ENCODE measurements at places on chromosomes 16 and 17.

DNA sequence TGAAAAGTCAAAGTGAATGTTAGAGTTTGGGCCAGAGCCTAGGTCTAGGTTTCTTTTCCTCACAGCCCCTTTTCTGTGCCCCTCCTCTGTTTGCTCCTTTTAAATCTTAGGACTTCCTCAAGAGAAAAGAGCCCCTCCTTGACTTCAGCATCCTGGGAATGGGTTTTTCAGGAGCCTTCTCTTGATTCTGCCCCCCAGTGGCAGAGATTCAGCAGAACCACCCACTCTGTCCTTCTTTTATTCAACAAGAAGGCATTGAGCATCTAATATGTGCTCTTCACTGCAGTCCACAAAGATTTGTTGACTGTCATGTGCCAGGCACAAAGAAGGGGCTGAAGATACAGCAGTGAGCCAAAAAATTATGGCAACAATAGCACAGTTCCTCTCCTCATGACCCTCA, 270.8 kb upstream of the CDH5 start:
- DNase-seq = no peak

DNA sequence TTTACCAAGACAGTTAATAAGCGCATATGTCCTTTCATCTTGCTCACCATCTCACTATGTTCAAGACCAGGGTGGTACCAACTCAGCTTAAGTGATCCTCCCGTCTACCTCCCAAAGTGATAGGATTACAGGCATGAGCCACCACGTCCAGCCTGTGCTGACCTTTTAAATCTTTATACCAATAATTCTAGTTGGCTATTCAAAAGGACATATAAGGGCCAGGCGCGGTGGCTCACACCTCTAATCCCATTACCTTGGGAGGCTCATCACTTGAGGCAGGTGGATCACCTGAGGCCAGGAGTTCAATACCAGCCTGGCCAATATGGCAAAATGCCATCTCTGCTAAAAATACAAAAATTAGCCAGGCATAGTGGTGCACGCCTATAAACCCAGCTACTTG, 2.4 kb downstream of the CEP95 start:
- DNase-seq = no peak

GRCh38 chr17:30396612-30397011, 17.9 kb downstream of the CPD start:
- no peak for DNase-seq

DNA sequence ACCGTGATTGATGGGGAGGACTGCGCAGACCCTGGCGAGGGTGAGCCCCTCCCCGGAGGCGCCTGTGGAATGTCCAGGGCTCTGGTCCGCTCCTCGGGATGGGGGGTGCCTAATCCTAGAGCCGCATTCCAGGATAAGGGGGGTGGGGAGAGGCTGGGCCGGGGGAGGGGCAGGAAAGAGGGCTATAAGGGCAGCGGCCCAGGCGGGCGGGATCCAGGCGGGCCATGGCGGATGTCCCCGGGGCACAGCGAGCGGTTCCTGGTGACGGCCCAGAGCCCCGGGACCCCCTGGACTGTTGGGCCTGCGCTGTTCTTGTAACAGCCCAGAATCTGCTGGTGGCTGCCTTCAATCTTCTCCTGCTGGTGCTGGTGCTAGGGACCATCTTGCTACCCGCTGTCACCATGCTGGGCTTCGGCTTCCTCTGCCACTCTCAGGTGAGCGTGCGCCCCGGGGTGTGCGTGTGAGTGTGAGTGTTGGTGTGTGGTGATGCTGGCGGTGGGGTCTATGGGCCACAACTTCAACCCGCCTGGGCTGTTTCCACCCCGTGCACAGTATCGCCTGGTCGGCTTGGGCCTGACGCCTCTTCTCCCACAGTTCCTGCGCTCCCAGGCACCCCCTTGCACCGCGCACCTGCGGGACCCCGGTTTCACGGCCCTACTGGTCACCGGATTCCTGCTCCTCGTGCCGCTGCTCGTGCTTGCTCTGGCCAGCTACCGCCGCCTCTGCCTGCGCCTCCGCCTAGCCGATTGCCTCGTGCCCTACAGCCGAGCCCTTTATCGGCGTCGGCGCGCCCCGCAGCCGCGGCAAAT, at the start of gene TMEM88:
Gene TMEM88 (plus strand): TSS at position 216 of the 809 bp plus-strand sequence. CDS start 9 bp downstream, at position 225.
- DNase-seq = no peak

GRCh38 chr17:36930583-36930900, 6.7 kb upstream of the LHX1 start:
- no peak for DNase-seq

GRCh38 chr17:28711723-28712031, at the start of gene PROCA1:
Gene PROCA1, minus strand, starts transcription at chr17:28711888. Its CDS starts 228 bp downstream, at chr17:28711660.
- DNase-seq = no peak

- DNase-seq = no peak
Observed at GRCh38 chr17:66353937-66354401, 51.6 kb downstream of the PRKCA start.

DNA sequence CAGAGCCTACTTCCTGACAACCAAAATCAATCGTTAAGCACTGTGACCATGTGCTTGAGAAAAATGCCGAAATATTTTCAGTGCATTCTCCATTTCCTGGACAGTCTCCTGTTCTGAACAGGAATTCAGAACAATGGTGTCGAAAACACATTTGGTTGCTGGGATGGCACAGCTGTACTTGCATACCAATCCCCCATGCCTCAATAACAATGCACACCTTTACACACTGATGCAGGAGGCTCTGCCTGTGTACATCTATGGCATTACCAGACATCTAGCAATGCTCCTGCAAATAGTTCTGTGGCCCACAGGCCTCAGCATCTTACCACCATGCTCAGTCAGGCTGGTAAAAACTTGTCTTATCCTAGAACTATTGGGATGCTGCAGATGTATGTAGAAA, 6.2 kb downstream of the CHTF8 start:
- DNase-seq = no peak

- DNase-seq = no peak
Observed at GRCh38 chr16:86928523-86929011, 350.2 kb downstream of the FOXL1 start.

- no peak for DNase-seq
Observed at GRCh38 chr16:15822957-15823356, 33.9 kb downstream of the MYH11 start.

- no peak for DNase-seq
Observed at GRCh38 chr17:21020622-21021021, 22.2 kb downstream of the USP22 start.

DNA sequence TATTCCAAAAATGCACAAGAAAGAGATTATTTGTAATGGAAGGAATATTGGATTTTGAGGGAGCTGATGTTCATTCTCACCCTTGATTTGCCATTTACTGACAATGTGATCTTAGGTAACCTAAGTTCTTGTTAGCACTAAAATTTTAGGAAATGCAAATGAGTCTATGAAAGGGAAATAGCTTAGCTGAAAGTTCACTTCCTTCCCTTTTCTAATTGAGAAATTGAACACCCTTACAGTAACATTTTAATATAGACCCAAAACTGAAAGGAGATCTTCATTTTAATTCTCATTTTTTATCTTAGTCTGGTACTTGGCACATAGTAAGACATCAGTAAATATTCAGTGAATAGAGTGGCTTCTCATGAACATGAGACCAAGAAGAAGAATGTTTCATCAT, 10.9 kb upstream of the WSB1 start:
- DNase-seq = no peak

DNA sequence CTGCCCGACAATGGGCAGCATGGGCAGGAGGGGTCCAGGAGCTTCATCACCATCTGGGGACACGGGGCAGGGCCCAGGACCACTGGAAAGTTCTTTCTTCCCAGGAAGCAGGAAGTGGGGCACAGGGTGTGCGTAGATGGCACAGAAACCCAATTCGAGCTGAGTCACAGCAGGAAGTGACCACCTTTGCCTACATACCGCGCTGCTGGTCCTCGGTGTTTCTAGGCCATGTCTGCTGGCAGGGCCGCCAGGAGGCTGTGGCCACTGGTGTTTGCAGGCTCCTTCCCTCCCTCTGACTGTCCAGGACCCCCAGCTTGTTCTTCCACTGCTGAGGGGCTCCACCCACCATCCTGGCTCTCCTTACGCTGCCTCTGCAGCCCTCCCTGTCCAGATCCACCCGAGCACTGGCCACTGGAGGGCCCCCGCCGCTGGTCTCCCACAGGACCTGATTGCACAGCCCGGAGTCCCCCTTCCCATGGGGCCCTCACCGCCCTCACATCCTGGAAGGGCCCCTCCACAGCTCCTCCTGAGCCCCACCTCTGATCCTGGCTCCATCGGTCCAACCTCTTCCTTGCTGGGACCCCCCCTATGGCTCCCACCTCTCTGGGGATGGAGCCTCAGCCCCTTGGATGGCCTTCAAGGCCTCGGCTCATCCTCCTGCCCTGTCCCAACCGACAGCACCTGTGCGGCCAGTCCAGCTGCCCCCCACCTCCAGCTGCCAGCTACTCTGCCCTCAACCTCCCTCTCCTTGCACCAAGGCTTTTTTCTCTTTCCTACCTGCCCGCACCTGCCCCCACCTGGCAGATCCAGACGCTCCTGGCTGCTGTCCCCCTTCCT, 14.5 kb upstream of the RASD1 start:
- DNase-seq = no peak

DNA sequence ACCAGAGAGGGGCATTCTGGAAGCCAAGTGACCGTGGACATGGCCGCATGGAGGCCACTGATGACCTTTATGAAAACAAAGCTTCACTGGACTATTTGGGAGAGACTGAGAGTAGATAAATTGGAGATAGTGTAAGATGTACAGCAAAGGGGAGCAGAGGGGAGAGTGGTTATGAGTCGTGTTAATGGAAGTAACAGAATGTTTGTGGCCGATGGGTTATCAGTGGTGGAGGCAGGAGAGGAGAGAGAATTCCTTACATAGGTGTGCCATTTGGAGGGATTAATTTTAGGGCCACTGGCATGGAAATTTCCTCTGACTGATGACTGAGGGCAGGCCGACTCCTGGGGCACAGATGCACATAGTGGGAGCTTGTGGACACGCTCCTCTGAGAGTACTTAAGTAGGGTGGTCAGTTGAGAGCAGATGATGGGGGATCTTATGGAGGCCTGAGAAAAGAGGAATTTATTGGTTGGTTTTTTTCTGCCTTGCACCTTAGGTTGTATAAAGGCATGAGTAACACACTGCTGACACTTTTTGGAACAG, 19.2 kb downstream of the PRPSAP2 start:
- no peak for DNase-seq

- DNase-seq = no peak
Observed at GRCh38 chr17:66942451-66943264, 21.8 kb upstream of the CACNG4 start.

DNA sequence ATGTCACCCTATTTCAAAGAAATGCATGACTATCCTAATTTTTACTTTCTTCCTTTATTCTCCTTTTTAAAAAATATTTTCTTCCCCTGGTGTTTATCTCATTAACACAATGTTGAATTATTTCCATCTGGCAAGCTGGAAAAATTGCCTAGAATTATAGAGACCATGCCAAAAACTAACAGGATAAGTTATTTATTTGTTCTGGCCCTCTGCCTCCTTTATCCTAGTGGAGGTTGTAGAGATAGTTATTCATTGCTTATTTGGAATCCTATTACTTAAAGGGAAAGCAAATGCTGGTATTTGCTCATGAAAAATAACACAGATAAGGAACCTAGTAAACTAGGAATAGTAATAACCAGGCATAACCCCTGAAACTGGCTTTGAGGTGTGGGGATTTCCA, 684.9 kb upstream of the KIF2B start:
- DNase-seq = no peak

- no peak for DNase-seq
Observed at GRCh38 chr16:68328860-68329390, 18.1 kb downstream of the PRMT7 start.

DNA sequence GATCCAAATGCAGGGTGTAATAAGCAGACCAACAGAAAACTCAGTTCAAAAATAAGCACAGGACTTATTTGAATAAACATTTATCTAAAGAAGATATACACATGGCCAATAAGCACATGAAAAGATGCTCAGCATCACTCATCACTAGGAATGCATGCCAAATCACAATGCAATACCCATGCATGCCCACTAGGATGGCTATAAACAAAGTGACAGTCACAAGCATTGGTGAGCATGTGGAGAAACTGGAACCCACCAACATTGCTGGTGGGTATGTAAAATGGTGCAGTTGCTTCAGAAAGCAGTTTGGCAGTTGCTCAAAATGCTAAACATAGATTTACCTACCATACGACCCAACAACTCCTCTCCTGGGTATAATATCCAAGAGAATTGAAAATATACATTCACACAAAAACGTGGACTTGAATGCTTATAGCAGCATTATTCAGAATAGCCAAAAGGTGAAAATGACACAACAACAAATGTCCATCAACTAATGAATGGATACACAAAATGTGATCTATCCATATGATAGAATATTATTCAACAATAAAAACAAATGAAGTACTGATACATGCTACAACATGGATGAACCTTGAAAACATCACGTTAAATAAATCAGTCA, 20.1 kb downstream of the UBE2O start:
- DNase-seq = no peak

DNA sequence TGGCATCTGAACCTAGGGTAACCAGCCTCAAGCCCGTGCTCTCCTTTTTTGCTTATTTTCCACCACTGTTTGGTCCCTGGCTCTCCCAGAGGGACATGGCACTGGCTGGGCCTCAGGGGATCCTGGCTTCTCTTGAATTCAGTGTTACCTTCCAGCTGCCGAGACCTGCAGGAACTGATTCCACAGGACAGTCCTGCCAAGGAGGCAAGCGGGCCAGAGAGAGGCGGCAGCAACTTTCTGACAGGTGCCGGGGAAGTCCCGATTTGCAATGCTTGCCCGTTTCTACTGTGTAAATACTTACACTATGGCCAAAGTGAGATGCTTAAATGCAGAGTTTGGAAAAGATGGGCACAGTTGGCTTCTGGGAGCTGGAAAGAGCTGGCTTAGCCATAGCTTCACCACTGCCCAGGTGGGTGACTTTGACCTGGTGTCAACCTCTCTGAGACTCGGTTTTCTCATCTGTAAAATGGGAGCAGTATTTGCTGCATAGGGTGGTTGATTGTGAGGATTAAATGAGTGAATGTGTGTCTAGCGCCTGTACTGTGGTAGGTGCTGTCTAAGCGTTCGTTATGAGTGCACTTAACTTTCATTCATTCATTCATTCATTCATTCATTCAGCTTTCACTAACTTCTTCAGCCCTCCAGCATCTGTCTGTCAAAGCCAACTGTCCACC, 124.9 kb downstream of the CMIP start:
- DNase-seq = no peak

DNA sequence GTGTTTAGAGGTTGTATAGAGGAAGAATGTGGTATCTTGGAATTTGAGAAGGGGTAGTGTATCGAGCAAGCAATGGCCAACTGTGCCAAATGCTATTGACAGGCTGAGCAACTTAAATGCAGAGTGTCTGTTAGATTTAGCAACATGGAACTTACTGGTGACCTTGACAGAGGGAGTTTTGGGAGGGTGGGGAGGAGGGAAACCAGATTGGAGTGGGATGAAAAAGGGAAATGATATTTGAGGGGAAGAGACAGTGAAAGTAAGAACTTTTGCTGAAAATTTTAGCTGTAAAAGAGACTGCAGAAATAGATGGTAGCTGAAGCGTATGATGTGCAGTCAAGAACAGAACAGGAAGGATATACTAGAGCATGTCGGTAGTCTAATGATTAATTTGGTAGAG, 1.1 kb downstream of the LRRC36 start:
- no peak for DNase-seq

DNA sequence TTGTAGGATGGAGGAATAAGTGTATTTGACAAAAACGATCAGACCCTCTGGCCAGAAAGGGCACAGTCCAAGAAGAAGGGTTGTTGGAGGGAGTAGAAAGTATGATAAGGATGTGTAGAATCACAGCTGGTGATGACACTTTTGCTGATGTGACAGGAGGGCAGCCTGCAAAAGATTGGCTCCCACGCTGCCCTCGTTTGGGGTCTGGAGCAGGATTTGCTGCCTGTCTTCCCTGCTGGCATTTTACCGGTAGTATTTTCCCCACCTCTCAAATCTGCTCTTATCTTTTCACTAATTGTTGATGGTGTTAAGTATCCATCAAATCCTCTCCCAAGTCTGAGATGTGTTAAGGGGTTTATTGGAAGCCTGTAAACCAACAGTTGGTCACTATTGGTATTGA, 208.8 kb downstream of the CCDC182 start:
- DNase-seq = no peak
